ENCODE measurements at places on chromosomes 6 and 20.

DNA sequence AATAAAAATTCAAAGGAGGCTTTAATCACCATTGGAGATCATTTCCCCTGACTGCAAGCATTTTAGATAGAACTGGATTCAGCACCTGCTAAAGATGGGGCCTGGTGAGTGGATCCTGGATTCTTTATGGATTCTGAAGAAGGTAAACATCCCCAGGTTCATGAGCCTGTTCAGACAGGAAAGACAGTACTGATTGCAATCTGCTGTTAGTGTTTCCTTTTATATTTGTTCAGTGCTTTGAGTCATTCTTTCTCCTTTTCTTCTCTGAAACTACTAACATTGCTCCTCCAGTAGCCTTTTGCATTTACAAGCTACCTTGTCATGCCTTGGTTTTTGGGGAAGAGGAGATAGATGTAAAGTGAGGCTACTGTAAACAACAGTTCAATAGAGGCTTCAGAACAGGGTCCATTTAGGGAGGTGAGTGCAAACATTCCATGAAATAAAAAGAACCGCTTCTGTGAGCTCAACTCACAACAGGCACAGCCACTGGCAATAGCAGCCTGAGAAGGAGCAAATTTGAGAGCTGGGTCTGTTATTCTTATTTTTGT lies 66.4 kb upstream of the PRL start:
- no peak for DNase-seq

DNA sequence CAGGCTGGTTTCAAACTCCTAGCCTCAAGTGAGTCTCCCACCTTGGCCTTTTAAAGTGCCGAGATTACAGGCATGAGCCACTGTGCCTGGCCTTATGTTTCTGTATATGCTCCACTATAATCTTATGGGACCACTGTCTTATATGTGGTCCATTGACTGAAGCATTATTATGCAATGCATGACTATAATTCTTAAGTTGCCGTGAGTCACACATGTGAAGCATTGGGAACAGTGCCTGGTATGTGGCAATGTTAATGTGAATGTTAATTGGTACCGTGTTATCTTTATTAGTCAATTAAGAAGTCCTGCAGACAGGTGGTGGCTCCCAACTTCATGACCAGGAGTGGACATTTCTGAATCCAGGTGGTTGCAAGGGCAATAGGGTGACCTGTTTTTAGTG lies 14.7 kb upstream of the ASXL1 start:
- no peak for DNase-seq

GRCh38 chr6:30013291-30013922 lies 47.7 kb upstream of the POLR1H start:
- peak; percentile 46 for DNase-seq

DNA sequence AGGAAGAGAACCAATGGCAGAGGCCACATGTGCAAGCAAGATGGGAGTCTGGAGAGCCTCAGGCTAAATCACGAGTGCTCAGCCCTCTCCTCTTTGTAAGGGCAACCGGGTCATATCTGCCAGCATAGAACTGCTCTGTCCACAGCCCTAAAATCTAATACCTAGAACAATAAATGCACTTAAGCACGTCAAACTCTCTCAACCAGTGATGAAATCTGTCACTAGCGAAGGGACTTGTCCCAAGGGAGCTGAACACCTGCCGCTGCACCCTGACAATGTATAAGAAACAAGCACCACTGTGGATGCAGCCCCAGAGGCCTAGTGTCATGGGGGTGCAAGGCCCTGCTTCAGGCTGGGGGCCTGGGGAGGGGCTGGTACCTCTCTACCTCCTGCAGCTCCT lies 82.5 kb downstream of the PRL start:
- DNase-seq = no peak

DNA sequence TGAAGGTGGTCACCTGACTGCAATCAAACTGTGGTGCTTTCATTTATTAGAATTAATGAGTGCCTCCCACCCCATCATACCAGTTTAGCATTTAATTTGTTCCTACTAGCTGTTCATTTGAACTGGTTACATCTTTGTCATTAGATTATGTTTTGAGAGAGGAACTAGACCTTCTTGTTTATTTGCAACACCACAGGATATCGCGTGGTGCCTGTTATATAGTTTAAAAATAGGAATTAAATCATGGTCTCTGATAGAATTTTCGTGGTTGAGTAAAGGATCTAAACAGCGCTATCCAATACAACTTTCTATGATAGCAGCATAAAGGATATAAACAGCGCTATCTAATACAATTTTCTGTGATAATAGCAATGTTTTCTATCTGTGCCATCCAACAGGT lies 2.8 kb downstream of the RPRD1B start:
- no peak for DNase-seq

DNA sequence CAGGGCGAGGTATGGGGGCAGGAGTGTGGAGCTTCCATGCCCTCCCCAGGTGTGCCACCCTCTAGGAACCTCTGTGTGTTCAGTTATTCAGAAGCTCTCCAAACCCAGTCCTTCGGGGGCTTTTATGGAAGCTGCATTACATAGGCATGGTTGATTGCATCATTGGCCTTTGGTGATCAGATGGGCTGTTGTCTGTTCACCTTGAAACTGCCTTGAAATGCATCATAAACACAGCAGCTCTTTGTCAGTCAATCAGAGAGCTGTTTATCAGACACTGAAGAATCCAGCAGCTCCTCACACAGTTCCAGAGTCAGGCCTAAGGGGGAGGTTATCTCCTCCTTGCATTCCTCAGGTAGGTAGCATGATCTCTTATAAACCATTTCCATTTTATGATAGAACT lies 62.4 kb downstream of the E2F3 start:
- no peak for DNase-seq

DNA sequence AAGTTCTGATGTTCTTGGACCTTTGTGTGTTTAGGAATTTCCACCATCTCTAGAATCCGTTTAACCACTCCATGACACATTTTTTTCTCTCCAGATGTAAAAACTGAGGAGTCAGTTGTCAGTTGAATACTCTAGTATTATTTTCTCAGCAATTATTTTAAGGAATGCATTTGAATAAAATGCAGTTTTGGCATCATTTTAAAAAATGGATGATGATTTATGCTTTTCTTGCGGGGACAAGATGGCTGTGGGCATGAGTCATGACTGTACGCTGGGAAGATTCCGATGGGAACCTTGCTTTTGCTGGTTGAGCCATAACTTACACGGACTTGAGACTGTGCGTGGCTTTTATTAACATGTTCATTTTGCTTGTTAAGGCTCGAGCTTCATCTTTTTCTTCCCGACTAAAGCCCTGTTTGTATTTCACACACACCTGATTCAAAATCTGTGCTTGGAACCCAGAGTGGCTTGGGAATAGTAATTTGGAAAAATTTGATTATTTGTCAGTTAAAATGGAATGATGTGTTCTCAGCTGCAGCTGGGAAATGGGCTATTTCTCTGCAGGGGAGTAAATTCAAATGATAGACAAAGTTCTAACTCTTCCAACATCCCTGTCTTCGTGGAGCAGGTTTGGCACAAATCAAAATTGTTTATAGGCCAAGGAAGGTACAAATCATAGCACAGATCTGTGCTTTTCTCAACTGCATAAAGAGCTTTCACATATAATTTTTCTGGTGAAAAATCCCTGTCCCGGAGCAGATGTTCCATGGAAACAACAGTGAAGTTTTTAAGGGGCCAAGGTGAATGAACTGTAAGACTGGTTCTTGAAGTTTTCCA lies 470.5 kb upstream of the JAG1 start:
- no peak for DNase-seq

DNA sequence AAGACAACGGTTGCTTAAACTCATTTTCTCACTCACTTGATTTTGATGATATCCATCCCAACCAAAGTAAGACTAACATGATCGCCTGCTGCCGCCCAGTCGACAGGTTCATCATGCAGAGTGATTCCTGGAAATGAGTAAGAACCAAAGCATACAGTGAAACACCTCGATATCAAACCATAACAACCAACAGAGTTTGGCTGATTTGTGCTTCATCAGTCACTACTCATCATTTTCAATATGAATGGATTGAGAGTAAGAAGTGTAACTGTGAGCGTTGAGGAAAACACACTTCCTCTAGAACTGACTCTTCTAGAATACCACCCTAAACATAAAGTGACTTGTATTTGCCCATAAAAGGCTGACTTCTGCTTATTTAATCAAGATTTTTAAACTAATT lies 29.2 kb upstream of the ALDH8A1 start:
- no peak for DNase-seq

GRCh38 chr6:6058054-6058444 lies 51.3 kb upstream of the NRN1 start:
- DNase-seq = no peak

GRCh38 chr6:157528931-157529653 lies 148.1 kb downstream of the ZDHHC14 start:
- no peak for DNase-seq

DNA sequence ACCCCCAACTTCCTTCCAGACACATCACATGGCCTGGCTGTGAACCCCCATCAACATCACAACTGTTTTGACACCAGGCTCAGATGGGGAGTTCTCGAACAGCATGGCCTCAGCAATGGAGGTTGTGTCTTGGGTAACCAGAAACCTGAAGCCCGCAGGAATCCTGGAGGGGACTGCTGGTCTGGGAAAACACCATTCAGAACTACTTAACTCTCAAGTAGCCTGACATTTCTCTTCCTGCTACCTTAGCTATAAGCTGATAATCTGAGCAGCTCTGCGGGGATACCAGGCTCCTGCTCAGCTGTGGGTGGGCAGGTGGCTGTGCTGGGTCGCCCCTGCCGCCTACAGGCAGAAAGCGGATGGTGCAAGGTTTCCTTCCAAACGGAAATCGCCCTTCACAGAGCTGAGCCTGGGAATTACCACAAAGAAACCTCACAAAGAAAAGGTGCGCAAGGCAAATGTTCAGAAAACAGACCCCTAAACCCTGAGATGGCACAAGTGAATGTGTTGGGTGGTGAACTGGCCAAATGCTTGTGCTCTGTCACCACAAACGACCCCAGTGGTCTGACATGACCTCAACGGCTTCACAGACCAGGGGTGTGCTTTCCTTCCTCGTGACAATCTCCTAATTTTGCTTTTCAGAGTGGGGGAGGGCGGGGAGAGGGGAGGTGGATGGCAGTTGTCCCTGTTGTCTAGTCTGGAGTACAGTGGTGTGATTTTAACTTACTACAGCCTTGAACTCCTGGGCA lies 29.5 kb downstream of the SNX5 start:
- DNase-seq = peak; percentile 77

DNA sequence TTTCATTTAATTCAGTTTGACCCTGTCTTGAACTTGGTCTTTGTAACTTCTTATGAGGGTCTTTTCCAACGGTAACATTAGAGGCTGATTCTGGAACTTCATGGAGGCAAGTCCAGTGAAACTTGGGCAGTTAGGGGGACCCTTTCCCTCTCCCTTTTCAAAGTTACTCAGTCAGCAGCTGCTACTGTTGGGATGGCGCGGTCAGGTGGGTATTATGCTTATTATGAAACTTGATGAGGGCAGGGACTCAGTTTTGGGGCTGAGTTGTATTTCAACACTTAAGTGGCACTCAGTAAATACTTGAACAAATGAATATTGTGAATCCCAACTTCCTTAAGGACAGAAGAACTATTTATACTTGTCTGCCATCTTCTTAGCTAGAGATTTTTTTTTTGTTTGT lies 20.8 kb downstream of the TOP1 start:
- DNase-seq = no peak

DNA sequence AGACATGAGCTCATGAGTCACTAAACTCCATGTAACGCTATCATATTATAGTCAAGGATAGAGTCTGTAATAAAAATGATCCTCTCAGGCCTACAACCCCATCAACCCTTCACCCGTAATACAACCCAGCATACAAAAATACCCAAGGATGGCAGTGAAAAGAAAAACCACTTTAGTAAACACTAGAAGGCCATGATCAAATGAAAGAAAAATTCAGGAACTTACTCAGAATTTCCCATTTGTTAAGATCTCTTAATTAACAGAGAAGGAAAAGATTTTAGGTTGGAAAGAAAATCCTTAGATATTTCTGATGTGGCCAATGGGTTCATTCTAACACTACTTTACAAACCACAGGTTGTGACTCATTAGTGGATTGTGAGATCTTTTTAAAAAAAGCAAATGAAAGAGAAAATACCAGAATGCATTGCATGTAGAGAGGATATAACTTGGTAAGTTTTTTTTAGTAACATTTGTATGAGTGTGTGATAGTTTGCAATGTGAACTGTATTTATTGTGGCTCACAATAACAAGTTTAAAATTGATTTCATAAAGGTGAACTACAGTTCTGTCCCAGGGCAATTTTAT lies 8.0 kb upstream of the UBE2J1 start:
- DNase-seq = no peak

DNA sequence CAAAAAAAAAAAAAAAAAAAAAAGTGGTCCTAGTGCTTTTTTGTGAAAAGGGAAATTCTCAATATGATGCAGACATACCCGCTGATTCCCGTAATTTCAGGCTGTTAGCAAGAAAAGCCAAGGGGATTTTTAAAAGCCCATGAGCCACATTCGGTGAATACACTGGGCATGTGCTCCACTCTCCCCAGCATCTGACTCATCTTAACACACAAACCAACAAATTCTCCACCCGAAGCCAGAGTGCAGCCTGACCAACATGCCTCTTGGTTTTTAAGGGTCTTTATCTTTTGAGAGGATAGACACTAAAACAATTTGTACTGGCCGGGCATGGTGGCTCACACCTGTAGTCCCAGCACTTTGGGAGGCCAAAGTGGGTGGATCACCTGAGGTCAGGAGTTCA lies 45.5 kb upstream of the CD83 start:
- DNase-seq = no peak

GRCh38 chr20:19026121-19026878 lies 186.1 kb upstream of the SLC24A3 start:
- DNase-seq = no peak

- DNase-seq = no peak
These were observed 50.2 kb upstream of the HINT3 start for GRCh38 chr6:125906158-125906998.

GRCh38 chr6:152004036-152004566 lies 196.6 kb downstream of the ESR1 start:
- no peak for DNase-seq
